Colonic mucosa (tissue), 4 donors: ENCODE measurements at places on chromosomes 2 and 18.

DNA sequence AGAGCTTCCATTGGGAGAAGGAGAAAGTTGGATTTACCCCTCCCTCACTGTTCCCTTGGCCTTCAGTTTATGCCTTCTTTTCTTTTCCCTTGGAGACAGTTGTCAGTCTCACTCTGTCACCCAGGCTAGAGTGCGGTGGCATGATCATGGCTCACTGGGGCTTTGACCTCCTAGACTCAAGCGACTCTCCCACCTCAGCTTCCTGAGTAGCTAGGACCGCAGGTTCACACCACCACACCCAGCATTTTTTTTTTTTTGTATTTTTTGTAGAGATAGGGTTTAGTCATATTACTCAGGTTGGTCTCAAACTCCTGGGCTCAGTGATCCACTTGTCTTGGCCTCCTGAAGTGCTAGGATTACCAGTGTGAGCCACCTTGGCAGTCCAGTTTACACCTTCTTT lies 49.9 kb downstream of the SLC9A4 start:
- no peak for DNase-seq
- H3K4me3 ChIP-seq: no peak overlapping the region
- no peaks in the 10 kb centered on the region for H3K36me3 ChIP-seq

DNA sequence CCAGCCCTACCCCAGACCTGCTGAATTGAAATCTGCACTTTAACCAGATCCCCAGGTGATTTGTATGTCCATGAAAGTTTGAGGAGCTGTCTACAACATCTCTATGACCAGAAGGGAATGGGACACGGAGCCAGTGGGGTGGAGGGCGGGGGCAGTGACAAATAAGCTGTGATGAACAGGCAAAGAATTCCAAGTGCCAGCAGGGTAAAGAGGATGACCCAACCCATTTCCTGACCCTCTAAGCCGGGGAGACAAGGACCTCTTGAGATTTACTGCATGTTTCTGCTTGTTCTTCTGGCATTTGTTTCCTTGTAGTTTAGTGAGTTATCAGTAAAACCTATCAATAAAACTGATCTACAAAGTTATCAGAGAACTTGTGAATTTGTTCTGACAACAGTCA lies 8.7 kb downstream of the TET3 start:
- H3K4me1 ChIP-seq: peaks cover 3% of the 10 kb centered on the region
- no peaks in the 10 kb centered on the region for H3K36me3 ChIP-seq
- DNase-seq: no peak
- no peak overlapping the region for H3K27ac ChIP-seq
- no peak overlapping the region for H3K4me3 ChIP-seq

DNA sequence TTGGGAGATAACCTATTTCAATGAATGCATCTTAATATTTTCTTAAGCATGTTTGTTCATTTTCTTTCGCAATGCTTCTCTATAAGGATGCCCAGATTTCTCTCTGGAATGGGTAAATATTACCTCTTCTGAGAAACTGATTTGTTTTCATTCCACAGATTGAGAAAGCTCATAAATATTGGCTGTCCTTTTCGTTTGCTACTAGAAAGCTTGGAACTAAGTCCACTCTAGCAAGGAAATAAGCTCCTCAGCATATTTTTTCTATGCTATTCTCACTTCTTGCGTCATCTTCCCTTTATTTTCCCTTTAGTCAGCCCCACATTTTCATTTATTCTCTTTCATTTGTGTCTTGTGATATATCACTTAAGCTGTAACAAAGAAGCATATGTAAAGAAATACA lies 76.3 kb downstream of the ANTXR1 start:
- no peak for DNase-seq
- H3K4me3 ChIP-seq: no peak overlapping the region
- H3K4me1 ChIP-seq: no peaks in the 10 kb centered on the region
- H3K27ac ChIP-seq: peak overlapping the region; percentile 10
- no peaks in the 10 kb centered on the region for H3K36me3 ChIP-seq
- H3K27me3 ChIP-seq: no peaks in the 10 kb centered on the region

GRCh38 chr2:213202011-213202410 lies 50.6 kb upstream of the IKZF2 start:
- H3K4me1 ChIP-seq: no peaks in the 10 kb centered on the region
- no peaks in the 10 kb centered on the region for H3K27me3 ChIP-seq
- H3K4me3 ChIP-seq: no peak overlapping the region
- H3K27ac ChIP-seq: no peak overlapping the region

DNA sequence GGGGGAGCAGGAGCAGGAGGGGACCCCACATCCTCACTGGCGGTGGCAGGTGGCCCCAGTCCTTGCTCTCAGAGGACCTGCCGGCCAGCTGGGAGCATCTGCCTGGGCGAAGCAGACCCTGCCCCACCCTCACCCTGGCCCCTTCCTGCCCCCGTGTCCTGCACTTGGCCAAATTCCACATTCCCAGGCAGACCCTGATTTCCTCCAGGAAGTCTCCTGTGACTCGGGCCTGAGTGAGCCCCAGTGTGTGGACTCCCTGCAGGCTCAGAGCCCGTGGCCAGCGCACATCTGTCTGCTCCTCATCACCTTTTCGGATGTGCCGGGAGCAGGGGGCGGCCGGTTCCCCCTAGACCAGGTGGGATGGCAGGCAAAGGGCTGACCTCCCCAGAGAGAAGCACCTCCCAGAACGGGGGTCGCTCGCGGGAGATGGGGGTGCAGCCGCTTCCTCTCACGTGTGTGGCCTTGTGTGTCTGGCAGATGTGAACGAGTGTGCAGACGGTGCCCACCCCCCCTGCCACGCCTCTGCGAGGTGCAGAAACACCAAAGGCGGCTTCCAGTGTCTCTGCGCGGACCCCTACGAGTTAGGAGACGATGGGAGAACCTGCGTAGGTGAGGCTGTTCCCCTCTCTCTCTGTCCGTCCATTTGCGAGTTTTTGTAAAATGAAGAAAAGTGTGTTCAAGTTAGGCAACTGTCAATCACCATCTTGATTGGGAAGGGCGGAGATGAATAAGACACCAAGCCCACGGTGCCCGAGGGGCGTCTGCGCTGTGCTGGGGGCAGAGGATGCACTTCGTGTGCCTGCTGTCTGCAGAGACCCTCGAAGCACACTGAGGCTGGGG lies 90.4 kb downstream of the TPO start:
- H3K4me3 ChIP-seq: no peak overlapping the region
- no peak for DNase-seq
- no peaks in the 10 kb centered on the region for H3K36me3 ChIP-seq

DNA sequence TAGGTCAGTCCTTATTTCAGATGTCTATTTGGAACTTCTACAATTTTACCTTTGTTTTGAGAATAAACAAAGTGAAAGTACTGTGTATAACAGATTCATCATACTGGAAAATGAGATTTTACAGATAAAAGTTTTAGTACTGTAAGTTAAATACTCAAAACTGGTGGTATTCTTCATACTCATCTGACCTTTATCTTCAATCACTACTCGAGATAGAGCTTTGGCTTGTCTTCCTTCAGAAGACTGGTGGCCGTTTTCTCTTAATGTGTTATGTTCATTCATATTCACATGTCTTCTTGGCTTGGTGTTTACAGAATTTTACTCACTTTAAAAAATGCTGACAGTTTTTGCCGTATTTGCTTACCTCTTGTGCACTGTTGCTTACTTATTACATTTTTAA lies 2.1 kb downstream of the SPOPL start:
- H3K27ac ChIP-seq: peak overlapping the region; percentile 91
- H3K4me3 ChIP-seq: peak overlapping the region; percentile 87
- H3K4me1 ChIP-seq: peaks cover 6% of the 10 kb centered on the region
- H3K27me3 ChIP-seq: no peaks in the 10 kb centered on the region
- H3K36me3 ChIP-seq: no peaks in the 10 kb centered on the region
- DNase-seq: no peak

DNA sequence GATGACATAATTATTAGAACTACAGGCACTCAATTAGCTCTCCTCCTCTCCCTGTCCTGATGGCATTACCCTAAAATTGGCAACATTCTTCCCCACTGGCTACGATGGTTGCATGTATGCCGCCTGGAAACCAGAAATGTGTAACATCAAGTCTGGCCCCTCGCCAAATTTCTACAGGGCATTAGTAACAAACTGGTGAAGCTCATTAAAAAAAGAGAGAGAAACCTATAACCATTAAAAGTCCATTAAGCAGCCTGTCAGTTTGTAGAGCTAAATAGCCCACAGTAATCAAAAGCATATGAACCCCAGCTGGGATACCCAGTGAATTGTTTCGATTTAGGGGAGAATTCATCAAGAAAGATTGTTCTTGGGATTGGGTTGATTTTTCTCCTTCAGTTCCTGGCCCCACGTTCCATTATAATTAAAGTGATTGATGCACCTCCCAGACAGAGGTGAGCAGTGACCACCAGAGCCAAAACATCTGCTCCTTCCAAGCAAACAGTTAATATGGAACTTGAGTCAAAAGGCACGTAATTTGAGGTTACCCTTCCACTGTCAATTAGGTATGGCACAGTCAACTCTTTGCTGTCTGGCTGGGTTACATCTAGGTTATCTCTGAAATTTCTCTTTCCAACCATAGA lies 208.6 kb downstream of the C1D start:
- no peaks in the 10 kb centered on the region for H3K27me3 ChIP-seq
- H3K4me1 ChIP-seq: no peaks in the 10 kb centered on the region
- H3K27ac ChIP-seq: no peak overlapping the region
- no peak overlapping the region for H3K4me3 ChIP-seq
- DNase-seq: no peak

GRCh38 chr2:191543708-191544107 lies 134.2 kb upstream of the NABP1 start:
- H3K4me1 ChIP-seq: no peaks in the 10 kb centered on the region
- H3K36me3 ChIP-seq: no peaks in the 10 kb centered on the region
- no peaks in the 10 kb centered on the region for H3K27me3 ChIP-seq
- DNase-seq: no peak
- no peak overlapping the region for H3K4me3 ChIP-seq
- no peak overlapping the region for H3K27ac ChIP-seq
